ENCODE measurements at places on chromosomes 6 and 20.

- DNase-seq = no peak
Observed at GRCh38 chr20:363319-364078, 16.6 kb downstream of the NRSN2 start.

GRCh38 chr20:2255926-2256531 lies 39.8 kb upstream of the TGM3 start:
- no peak for DNase-seq

DNA sequence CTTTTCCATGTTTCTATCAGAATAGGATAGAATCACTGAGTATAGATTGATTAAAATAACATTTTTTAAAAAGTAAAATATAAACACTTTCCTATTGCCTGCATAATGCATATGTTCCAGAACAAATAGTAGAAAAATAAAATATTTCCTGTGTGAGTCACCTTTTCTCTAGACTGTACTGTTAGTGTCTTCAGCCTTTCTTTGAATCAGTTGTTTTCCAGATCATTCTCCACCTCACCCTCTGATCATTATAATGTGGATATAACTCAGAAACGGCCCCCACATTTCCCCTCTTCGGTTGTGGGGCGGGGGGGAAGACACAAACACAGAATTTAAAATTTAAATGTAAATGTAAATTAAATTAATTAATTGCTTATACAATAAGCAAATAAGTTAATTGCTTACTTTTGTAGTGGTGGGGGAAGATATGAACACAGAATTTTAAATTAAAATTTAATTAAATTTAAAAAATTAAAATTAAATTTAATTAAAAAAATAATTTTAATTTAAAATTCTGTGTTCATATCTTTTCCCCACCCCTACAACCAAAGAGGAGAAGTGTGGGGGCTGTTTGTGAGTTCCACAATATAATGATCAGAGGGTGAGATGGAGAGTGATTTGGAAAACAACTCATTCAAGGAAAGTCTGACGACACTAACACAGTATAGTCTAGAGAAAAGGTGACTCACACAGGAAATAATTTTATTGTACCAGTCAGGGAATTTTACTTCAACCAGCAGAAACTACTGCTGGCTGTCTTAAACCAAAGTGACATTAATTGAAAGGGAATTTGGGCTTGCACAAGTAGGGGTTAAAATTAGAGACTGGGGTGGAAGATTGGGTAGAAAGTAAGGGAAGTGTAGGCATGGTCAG lies 37.1 kb upstream of the PROKR2 start:
- no peak for DNase-seq

DNA sequence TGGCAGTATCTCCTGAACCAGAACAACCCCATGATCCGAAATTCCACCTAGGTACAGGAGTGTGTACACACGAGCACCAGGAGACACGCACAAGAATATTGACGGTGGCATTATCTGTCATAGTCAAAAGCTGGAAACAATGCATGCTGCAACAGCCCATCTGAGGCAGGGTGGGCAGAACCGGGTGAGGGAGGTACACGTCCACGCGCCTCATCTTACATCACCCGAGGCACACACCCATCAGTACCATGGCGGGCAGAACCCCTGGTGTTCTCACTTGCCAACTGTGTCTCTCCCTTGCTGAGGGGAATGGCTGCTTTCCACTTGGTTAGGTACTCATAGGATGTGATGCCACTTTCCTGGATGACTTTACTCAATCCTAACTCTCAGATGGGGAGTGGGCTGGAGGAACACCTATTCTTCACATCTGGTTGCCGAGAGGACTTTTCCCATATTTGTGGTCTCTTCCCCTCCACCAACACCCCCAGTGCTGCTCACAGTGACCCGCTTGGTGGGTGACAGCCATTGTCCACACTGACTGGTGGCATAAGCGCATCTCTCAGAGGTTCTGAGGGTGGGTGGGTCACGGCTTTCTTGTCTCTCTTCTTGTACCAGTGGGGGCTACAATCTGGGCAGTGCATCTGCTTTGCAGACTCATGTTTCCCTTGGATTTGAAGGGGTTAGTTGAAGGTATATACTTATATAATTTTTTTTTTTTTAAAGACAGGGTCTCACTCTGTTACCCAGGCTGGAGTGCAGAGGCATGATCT lies 13.5 kb downstream of the PPP1R3G start:
- DNase-seq = no peak

GRCh38 chr20:58224097-58224496 lies 4.4 kb downstream of the ANKRD60 start:
- no peak for DNase-seq

All from NT2/D1 (cell line).